ENCODE measurements at places on chromosomes 7 and 10.

DNA sequence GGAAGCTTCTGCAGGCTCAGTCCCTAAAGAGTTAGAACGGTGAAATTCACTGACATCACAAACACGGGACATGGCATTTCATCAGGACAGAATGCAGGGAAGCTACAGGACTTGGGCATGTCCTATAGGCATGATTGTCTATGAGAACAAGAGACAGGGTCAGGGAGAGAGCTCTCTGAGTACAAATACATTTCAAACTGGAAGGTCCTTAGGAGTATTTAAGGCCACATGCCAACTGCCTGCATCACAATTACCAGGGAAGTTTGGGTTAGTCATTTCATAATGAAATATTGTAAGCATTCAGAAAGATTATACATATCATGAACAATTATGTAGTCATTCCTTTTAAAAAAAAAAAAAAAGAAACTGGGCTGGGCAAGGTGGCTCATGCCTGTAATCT is 71.3 kb downstream of the CREB3L2 start:
- DNase-seq, result no peak

GRCh38 chr7:2725178-2726105 is 37.4 kb downstream of the AMZ1 start:
- no peak for DNase-seq

GRCh38 chr7:13108061-13108460 is 420.6 kb downstream of the ARL4A start:
- DNase-seq, result no peak

- no peak for DNase-seq
These were observed 47.2 kb upstream of the ZRANB1 start for GRCh38 chr10:124894569-124895215.

DNA sequence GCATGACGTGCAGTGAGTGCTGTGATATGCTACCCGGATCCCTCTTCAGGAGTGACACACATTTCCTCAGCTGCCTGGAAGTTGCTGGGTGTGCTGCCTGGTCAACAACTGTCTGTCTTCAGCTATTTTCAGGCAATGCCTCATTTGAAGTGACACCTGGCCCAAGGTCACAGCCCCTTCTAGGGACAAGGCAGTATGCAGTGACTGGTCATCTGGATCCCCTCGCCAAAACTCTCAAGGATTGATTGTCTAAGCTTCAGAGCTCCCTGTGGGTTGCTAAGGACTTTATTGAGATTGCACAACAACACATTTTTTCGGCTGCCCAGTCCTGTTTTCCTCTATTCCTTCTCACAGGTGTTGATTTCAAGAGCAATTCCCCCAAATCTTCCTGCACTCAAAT is 108.8 kb downstream of the GNAI1 start:
- DNase-seq, result no peak

DNA sequence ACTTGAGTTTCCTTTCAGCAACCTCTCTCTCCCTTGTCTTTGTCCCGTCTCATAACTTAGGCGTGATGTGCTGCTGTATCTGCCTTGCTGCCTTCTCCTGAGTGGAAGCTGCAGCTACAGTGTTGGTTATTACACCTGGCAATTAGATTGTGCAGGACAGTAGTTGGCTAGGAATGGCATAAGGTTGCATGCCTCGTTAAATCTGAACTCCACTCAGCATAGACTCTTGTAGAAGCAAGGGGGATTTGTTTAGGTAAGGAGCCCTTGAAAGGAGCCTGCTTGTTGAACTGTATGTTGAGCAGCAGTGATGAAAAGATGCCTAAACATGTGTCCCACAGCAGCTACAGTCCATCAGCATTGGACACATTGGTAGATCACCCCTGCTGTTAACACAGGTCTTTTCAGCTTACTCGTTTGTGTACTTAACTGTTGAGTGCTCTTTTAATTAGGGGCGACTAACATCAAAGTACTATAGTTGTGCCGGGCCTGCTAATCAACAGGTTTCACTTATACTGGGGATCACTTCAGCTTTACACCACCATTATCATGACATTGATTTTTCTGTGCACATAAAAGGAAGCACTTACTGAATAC is 225.0 kb downstream of the AUTS2 start:
- DNase-seq, result no peak

GRCh38 chr7:113246738-113247137 is 128.4 kb upstream of the SMIM30 start:
- no peak for DNase-seq

GRCh38 chr10:11509036-11509435 is 102.4 kb downstream of the USP6NL start:
- DNase-seq, result no peak

DNA sequence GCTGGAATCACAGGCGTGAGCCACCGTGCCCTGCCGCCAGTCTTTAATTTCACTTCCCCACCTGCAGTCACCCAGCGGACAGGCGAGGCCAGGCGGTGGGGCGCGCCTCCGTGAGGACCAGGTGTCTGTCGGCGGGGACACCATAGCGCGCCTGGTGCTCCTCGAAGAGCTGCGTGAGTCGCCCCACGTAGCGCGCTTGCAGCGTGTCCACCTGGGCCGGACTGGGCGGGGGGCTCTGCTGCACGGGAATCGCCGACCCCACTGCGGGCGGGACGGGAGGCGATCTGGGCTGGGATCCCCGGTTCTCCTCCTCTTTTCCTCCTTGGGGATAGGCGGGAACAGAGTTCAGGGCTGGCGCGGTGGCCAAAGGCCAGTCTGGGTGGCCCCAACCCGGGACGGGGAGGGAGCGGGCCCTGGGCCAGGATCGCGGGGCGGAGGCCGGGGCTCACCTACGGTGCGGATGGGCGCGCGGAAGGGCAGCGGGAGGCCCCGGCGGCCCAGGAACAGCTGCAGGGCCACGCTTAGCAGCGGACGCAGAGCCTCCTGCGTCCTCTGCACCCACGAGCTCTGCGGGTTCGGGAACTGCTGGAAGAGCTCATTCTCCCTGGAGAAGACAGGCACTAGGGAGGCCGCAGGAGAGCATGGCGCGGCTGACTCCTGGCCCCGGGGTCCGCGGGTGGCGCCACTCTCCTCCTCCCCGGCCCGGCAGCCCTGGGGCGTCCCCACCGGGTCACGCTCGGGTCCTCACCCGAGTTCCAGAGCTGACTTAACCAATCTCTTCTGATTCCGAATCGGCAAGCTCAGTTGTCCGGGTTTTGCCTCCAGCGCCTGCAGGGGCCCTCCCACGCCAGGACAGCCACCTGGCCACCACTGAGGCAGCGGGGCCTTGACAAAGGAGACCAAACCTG is 1.1 kb upstream of the MOGAT3 start:
- DNase-seq, result no peak

GRCh38 chr10:130800281-130800680 is 511.2 kb downstream of the TCERG1L start:
- no peak for DNase-seq

- no peak for DNase-seq
These were observed 10.0 kb downstream of the TLX1 start for GRCh38 chr10:101140950-101141615.

GRCh38 chr10:104417637-104418292 is 64.1 kb downstream of the CFAP58 start:
- no peak for DNase-seq

DNA sequence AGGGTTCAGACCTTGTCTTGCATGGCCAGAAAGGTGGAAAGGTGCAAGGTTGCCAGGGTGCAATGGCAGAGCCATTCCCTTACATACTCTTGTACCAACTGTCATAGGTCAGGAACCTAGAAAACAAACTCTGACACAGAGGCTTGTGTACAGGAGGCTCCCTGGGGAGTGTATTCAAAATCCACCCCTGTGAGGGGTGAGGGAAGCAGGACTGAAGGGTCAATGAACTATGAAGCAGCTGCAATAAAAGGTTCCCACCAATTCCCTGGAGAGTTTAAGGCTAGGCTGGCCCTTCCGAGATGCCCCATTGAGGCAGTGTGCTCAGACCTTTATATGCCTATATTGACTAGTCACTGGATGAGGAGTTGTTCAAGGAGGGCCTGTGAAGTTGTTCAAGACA is 13.9 kb upstream of the CUZD1 start:
- no peak for DNase-seq

- DNase-seq, result no peak
These were observed 1015.2 kb upstream of the PHF14 start for GRCh38 chr7:9958486-9958885.

- DNase-seq, result no peak
These were observed 79.3 kb upstream of the AGBL3 start for GRCh38 chr7:134907000-134907399.

- no peak for DNase-seq
These were observed 343.7 kb downstream of the RPS24 start for GRCh38 chr10:78377356-78377755.

GRCh38 chr10:102230264-102230860 is 4.3 kb downstream of the ELOVL3 start:
- no peak for DNase-seq

- DNase-seq, result peak; percentile 7
These were observed 16.4 kb upstream of the ABCA13 start for GRCh38 chr7:48154792-48155413.

DNA sequence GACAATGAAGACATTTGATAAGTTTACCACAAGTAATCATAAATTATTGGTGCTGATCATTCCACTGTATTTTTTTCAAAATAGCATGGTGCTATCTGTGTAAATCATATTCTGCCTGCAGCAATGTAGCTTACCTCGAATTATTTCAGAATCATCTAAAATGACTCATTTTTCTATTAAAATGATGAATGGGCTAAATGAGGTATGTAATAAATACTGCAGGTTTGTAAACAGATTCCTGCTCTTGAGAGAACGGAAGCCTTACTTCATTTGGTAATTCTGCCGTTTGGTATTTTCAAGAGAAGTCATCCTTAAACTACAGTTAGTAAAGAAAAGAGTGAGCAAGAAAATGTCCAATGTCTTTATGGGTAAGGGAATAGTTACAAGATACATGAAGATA is 115.9 kb downstream of the CHCHD3 start:
- no peak for DNase-seq

DNA sequence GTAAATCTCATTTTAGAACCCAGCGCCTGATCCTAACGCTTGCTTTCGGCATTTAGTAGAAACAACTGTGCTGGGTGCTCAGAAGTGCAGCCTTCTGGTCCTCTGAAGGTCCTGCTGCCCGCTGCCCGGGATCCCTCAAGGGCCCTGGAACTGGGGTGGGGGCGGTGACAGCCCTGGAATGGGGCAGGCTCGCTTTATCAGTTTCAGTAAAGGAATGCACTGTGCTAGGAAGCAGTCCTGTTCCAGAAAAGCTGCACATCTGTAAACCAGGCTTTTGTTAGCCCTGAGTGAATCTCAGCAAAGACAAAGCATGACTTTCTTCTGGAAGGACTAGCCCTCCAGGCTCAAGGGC is 254.6 kb downstream of the TNS3 start:
- no peak for DNase-seq

- no peak for DNase-seq
These were observed 4.2 kb downstream of the NRBF2 start for GRCh38 chr10:63137306-63137705.

GRCh38 chr10:116132780-116133399 is 140.1 kb downstream of the GFRA1 start:
- no peak for DNase-seq

DNA sequence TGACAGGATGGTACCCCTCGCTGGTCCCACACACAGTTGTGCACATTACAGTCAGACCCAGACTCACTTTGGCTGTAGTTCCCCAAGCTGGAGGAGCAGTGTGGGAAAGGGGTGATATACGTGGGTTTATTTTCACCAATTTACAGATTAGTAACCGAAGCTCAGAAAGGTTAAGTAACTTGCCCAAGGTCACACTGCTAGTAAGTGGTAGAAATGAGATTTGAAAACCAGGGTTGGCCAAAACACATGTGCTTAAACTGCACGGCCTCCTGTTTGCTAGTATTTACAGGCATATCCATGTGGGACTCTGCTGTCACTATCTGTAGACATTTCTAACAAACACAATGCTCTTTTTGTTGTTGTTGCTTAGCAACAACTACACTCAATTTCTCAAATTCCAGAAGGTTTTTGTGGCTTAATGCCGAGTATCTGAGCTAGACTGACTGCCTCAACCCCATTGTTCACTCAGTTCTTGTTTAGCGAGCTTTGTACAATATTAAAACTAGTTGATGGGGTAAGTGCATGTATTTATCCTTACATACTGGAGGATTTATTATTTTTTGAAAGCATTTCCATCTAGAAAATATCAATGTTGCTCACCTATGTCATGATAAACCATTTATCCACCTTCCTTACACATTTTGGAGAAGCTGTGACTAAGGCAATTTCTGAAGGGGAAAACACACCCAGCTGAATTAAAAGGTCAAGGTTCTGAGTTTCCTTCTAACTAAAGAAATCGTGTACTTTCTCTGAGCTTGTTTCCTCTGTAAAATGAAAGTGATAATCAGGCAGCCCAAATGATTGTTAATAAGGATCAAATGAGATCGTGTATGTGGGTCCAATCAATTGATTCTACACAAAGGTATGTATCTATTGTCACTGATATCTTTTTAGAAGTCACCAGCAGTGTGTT is 5.3 kb upstream of the TMEM139 start:
- no peak for DNase-seq

DNA sequence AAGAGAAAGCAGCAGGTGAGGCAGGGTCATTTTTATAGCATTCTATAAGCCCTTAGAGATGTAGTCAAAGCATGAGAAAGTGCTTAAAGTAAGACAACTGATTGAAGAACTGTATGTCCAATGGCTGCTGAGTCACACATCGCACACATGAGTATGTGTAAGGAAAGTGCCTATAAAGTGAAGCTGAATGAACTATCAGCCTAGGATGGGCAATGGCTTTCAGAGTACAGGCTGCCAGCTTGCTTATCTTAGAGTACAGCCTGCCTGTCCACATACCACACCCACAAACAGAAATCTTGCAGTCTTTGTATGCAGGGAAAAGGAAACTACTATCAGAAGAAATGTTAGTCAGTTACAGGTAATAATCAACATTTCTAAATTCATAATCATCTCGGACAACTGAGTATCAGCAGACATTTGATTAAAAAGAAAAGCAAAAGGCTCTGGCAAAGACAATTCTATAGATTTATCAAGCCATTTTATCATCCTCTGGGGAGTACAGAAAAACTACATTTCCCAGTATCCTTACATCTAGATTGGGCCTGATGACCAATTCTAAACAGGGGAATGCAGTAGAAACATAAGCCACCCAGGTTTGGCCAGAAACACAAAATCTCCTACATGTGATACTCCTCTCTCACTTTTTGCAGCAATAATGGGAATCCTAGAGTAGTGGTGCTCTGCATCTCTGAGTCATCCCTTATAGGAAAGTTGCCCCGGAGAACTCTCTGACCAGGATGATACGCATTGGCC is 16.2 kb upstream of the EPHB6 start:
- DNase-seq, result no peak

DNA sequence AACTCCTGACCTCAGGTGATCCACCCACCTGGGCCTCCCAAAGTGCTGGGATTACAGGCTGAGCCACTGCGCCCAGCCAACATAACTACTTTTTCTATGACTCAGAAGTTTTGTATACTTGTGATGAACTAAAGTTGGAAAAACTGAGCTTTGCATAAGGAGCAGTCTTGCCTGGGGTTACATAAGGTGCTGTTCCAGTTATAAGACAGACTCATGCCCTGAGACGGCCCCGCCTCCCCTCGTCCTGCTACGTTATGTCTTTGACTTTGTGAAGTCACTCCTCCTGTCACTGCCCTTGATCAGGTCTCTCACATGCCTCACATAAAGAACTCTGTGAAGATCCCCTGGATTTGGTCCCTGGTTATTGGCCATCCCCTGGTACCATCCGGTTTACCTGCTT is 40.4 kb upstream of the OPN4 start:
- no peak for DNase-seq
